ENCODE measurements at places on chromosomes 12 and 14.

GRCh38 chr14:98913967-98914650, 357.9 kb downstream of the BCL11B start:
- DNase-seq: no peak

DNA sequence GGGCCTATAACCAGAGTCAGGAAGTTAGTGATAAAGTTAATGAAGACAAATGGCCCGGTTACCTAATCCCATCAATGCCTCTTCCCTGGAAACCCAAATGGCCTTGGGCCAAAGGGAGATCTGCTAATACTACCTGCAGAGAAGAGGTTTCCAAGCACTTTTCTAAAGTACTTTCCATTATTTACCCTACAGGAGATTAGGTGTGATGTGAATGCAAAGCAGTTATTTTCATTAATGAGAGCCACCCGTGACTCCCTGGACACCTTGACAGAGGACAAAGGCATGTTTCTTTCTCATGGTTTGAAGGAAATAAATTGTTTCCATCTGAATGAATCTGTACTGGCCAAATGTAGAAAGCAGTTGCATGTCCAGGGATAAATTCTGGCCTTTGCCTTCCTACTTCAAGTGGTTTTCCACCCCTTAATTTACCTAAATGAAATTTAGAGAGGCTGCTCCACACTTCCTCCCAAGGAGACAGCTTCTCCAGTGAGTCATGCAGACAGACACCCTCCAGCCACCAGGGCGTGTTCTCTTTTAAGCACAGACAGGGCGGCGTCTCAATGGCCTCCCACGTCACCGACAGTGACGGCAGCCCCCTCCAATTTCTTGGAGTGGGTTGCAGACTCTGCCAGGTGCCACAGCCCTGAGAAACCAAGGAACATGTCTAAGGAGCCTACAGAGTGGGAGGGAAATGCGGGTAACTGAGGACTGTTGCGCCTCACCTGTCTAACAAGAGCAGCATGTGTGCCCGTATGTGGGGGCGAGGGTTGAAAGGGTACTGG, 43.9 kb upstream of the GNPNAT1 start:
- no peak for DNase-seq

GRCh38 chr14:92093320-92093719, 13.1 kb downstream of the ATXN3 start:
- no peak for DNase-seq

DNA sequence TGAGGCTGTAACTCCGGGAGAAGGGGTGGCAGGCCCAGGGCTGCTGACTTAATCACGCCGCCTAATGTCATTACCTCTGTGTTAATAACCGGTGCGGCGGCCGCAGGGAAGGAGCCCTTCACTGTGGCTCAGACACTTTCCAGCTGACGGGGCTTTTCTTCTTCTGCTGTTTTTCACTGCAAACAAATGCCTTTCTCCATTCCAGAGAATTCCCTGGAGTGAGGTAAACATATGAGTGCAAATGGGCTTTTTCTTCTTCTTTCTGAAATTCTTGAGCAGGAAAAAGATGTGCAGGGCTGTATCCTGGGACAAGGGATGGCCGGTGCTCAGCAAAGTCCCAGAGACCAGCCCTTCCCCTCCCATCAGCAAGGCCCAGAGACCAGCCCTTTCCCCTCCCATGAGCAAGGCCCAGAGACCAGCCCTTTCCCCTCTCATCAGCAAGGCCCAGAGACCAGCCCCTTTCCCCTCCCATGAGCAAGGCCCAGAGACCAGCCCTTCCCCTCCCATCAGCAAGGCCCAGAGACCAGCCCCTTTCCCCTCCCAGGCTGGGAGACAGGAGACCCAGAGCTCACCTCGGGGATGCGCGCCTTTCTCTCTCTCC, 33.4 kb upstream of the FAM181A start:
- DNase-seq: no peak

DNA sequence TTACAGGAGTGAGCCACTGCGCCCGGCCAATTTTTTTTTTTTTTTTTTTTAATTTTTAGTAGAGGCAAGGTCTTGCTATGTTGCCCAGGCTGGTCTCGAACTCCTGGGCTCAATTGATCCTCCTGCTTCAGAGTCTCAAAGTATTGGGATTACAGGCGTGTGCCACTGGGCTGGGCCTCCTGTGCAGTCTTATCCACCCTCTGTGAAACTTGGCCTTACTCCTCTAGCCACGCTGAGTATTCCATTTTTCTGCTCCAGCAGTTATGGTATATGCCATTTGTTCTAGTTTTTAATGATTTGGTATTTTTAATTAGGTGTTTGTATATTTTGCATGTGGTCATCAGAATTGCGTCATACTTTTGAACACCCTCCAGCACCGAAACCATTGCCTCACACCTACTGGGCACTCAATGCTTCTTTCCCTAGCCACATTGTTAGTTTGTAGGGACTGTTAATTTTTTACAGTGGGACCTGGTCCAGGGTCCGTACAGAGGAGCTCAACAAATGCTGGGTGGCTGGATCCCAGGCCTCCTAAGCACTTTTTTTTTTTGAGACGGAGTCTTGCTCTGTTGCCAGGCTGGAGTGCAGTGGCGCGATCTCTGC, 11.4 kb downstream of the RIOX1 start:
- no peak for DNase-seq

DNA sequence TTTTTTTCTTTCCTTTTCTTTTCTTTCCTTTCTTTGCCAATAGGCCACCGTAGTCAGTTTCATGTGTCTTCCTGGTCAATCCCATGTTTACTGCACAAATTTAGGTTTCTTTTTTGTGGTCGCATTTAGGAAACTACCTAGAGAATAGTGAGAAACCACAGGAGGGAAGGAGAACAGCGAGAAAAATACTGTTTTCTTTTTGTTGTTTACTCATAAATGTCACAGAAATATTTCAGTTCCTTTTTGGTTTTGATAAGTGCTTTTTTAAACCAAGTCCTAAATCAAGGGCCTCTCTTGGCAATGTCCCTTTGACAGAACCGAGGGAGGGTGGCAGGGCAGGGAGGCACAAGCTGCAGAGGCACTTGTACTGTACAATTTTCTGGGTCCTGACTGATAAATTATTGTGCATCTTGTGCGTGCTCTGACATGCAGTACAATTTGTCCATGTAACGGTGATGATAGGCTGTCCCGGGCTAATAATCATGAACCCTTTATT, 326.1 kb downstream of the CACNA1C start:
- no peak for DNase-seq

GRCh38 chr14:101230851-101231550, 327.5 kb upstream of the RTL1 start:
- no peak for DNase-seq

DNA sequence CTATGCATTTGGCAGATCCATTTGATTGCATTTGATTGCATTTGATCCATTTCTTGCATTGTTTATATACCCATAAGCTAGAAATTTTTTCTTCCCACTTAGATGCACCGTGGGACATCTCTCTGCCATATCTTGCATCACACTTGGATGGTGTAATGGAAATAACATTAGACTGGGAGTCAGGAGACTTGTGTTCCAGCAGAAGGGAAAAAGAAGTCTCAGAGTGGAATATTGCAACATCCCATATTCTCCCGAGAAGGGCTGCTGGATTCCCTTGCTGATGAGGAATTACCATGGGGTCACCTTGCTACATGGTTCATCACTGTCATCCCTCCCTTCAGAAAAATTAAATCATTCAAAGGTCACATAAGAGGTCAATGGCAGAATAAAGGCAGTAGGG, 78.1 kb downstream of the KSR2 start:
- DNase-seq: no peak

DNA sequence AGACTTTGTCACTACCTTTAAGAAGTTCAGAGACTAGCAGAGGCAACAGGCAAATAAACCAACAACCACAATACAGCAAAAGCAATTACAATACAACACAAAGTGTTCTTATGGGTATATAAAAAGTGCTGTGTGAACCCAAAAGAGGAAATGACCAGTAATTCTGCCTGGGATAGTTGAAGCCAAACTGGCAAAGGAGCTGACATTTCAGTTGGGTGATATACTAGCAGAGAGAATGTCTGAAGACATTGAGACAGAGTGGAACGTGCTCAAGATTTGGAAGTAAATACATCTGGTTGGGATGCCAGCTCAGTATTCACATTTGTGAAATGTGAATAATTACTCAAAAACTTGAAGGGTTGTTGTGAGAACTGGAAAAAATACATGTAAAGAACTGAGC, 80.6 kb upstream of the GTF2A1 start:
- DNase-seq: no peak

GRCh38 chr12:44367916-44368315, 508.2 kb downstream of the NELL2 start:
- DNase-seq: no peak

- DNase-seq: no peak
Measured at GRCh38 chr14:95524706-95525512, 8.5 kb upstream of the SYNE3 start.

- no peak for DNase-seq
Measured at GRCh38 chr12:60724984-60725383, 1129.2 kb downstream of the SLC16A7 start.

- DNase-seq: no peak
Measured at GRCh38 chr14:57761800-57762199, 104.1 kb downstream of the SLC35F4 start.

- no peak for DNase-seq
Measured at GRCh38 chr12:131116468-131117117, 162.9 kb downstream of the ADGRD1 start.

DNA sequence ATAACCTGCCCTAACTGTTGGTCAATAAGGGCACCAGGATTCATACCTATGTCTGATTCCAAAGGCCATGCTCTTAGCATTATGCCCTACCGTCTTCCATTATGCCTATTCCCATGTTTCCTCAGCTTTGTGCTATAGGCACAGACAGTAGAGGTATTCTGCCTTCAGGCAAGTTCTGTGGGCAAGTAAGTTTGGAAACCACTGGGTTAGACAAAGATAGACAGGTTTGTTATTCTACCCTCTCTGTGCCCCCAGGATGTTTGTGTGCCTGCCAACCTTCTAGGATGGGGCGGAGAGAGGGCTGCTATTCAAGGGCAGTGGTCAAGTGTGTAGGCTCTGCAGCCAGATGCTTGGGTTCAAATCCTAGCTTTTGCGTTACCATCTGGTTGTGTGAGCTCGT, 4.6 kb downstream of the RAPGEF3 start:
- DNase-seq: no peak

DNA sequence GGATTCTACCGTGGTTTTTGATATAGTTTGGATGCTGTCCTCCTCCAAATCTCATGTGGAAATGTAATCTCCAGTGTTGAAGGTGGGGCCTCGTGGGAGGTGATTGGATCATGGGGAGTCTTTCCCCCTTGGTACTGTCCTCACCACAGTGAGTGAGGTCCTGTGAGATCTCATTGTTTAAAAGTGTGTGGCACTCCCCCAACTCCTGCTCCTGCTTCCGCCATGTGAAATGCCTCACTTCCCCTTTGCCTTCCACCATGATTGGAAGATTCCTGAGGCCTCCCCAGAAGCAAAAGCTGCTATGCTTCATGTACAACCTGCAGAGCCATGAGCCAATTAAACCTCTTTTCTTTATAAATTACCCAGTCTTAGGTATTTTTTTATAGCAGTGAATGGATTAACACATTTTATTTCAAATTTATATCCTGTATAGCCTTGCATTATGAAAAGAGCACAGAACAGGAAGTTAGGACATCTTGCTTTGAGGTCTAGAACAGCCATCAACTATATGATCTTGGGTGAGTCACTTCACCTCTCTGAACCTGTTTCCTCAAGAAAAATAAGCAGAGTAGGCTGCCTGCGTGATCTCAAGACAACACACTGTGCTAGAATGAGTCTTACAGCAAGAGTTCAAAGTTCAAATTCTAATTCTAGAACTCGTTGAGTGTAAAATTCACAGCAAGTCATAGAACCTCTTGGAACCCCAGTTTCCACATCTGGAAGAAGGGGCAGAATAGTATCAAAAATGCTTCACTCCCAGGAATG, 160.9 kb upstream of the EEA1 start:
- no peak for DNase-seq

GRCh38 chr12:15982471-15982870, 71.3 kb downstream of the DERA start:
- no peak for DNase-seq

GRCh38 chr12:28107679-28108078, 82.6 kb upstream of the CCDC91 start:
- DNase-seq: no peak

- no peak for DNase-seq
Measured at GRCh38 chr12:83527810-83528209, 841.1 kb downstream of the TMTC2 start.

DNA sequence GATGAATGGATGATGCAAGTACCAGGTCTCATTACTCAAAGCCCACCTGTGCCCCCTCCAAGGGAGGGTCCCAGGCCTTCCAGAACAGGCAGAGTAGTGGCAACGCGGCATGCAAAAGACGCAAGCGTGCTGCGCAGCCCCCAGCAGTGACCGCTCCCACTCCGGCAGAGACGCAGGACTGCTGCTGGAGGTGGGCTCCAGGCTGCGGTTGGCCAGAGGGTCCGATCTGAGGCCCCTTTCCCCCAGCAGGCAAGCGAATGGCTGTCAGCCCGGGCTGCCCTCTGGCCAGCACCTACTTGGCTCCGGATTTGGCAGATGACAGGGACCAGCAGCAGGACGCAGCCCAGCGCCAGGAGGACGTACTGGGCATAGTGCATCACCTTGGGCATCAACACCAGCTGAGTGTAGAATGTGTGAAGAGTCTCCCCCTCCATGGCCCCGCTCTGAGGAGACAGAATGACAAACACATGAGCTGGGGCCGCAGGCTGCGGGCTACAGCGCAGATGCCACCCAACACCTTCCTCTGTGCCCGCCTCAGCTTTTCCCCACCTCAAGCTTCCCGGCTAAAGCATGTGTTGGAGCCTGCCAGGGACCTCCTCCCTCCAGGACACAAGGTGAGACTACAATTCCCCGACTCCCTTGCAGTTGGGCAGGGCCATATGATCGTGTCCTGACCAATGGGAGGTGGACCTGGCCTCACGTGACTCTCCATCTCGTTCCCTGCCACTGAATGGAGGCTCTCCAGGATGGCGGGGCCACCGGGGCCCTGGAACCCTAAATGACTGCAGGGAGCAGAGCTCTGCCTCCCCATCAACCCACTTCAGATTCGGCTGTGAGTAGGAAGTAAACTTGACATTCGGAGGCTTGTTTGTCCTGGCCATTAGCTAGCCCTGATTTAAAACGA, 77.4 kb downstream of the SCARB1 start:
- DNase-seq: no peak

GRCh38 chr14:101195309-101195901, 291.9 kb upstream of the RTL1 start:
- DNase-seq: no peak

DNA sequence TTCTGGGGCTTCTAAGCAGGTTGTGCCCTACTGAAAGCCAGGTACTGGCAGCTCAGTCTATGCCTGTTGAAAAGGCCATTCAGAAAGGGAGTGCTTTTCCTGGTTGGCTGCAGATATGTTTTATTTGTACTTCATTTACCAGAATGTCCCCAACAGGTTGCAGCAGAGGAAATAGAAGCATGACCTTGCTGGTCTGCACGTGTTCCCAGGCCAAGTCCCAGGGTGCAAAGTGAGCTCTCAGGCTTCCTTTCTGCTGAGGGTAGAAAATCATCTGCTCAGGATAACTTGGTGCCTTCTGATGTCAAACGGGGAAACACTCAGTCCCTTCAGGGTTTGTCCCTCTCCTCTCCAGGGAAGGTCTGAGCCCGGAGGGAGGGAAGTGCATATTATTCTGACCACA, 356.4 kb downstream of the BCL11B start:
- DNase-seq: no peak

All from D721Med (cell line).